ENCODE measurements at places on chromosomes 7 and 10.

DNA sequence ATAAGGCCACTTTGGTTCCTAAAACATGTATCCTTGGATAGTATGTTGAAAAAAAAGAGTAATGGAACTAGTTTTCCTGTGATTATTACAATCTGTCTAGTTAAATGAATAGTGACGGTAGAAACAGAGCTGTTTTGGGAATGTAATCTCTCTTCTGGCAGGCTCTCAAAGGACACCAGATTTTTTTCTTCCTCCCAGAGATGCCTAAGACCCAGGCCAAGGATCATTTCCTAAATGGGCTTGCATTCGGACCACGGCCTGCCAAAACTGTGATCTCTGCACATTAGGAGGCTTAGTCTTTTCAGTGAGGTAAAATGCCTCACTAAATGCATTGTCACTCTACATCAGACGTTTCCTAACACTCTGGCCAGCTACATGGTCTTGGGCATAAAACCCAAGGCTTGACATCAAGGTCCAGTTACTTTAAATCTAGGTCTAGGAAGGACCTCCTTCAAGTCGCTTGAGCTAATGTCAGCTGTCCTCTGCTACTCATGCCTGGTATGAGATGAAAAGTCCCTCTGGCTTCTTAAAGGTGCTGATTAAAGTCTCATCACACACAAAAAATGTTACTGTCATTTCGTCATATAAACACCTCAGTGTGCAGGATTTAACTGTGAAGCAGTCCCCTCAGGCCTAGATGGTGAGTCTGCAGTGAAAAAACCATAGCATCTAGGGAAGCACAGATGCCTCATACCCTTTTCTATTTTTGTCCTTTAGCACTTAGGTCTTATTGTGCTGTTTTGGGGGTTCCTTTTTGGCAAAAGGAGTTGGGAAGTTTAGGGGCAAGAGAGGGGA, 47.7 kb downstream of the DLD start:
- peak; percentile 2 for DNase-seq

- DNase-seq = no peak
These were observed 255.1 kb upstream of the SP4 start for GRCh38 chr7:21172800-21173199.

DNA sequence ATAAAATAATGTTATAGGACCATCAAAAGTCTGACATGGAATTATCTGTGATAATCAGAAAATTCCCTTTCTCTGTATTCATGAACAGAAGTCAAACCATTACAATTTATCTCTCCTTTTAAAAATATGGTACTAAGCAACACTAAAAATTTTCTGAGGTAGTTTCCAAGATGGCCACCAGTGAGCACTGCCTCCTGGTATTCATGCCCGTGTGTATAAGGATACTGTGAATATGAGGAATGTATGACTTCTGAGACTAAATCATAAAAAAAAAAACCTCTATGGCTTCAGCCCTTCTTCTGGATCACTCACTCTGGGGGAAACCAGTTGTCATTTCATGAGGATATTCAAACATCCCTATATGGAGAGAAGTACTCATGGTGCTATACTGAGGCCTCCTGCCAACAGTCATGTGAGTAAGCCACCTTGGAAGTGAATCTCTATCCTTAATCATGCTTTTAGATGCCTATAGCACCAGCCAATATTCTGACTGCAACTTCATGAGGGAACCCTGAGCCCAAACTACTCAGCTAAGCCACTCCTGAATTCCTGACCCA, 41.1 kb downstream of the SIRT1 start:
- no peak for DNase-seq

- DNase-seq = no peak
These were observed 27.8 kb downstream of the ENTPD1 start for GRCh38 chr10:95783741-95784140.

GRCh38 chr7:55133630-55134358, 115.0 kb downstream of the EGFR start:
- no peak for DNase-seq

- peak; percentile 3 for DNase-seq
These were observed 2.2 kb upstream of the FZD8 start for GRCh38 chr10:35644050-35644950.

DNA sequence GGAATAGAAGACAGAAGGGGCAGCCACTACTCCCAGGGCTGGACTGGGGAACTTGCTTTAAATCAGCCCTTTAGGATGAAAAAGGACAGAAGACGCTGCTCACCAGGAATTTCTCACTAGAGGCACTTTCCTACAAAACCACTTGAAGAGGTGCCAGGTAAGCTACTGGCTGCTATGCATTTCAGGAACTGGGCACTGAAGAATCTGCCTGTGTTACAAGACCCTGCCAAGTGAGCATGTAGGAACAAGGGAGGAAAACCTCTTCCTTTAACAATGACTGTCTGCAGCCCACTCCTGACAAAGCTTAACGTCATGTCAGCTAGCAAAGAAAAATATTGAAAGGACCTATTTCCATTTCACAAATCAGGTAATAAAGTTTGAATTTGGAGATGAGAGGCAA, 5.8 kb upstream of the AGMO start:
- DNase-seq = no peak

DNA sequence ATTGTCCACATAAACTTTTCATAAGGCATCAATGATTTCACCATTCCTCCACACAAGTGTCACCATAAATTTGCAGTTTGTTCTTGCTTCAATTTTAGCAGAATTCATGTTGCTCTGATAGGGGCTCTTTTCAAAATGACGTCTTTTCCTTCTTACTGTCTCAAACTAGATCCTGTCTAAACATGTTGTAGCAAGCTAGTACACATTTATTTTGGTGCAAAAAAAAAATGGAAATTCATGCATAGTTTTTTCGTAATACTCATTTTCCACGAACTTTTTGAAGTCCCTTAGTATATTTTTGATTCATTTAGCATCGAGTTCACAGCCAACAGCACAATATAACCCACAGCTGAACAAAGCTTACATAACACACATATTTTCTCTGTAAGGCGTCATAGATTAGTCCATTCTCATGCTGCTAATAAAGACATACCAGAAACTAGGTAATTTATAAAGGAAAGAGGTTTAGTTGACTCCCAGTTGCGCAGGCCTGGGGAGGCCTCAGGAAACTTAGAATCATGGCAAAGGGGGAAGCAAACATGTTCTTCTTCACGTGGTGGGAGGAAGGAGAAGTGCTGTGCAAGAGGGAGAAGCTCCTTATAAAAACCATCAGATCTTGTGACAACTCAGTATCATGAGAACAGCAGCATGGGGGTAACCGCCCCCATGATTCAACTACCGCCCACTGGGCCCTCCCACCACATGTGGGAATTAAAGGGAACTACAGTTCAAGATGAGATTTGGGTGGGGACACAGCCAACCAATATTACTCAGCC, 301.5 kb downstream of the CCDC3 start:
- no peak for DNase-seq

Data from NCI-H446 treated with DMSO at 0.1 percent for 48 hours (cell line).